ENCODE measurements at places on chromosomes 1 and 21. TPM values are rescaled to one million over a fixed set of nuclear protein-coding genes. Genes with fewer than 3 reads are reported as not detected.

GRCh38 chr1:217190359-217190758 is 440.5 kb downstream of the GPATCH2 start:
- no peak for DNase-seq
- H3K4me1 ChIP-seq: no peaks in the 10 kb centered on the region
- H3K27me3 ChIP-seq: no peaks in the 10 kb centered on the region
- no peaks in the 10 kb centered on the region for H3K36me3 ChIP-seq

DNA sequence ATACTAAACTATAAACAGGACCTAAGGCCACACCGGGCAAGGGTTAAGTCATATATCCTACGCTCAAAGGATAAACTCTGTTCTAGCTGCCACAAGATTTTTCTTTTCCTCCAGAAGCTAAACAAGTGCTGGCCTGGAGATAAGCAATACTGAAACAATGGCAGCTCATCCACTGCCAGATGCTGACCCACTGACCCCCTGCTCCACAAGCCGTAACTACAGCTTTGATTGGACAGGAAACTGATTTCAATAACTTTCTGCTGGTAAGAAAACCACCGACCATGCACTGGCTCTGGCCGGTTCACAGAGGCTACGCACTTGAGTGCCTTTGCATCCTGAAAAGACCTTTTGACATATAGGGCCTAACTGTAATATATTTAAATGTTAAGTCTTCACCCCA is 51.3 kb upstream of the PLA2G2C start:
- peaks cover 4% of the 10 kb centered on the region for H3K4me1 ChIP-seq
- no peaks in the 10 kb centered on the region for H3K36me3 ChIP-seq
- no peaks in the 10 kb centered on the region for H3K27me3 ChIP-seq
- no peak for DNase-seq
- H3K27ac ChIP-seq: no peak overlapping the region
- H3K4me3 ChIP-seq: no peak overlapping the region

DNA sequence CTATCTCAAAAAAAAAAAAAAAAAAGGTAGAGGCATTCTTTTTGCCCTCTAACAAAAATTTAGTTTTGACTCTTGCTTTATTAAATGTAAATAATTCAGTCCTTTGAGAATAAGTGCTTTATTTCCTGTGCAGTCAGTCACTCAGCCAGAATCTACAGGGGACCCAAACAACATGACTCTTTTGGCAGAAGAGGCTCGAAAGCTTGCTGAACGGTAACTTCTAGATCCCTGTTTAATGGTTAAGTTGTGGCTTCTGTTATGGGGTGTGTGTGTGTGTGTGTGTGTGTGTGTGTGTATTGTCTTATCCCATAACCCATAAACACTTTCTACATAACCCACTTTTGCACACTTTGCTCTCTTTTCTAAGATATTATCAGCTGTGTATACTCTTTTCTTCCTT is 54.9 kb upstream of the LAMC2 start:
- H3K27ac ChIP-seq: no peak overlapping the region
- H3K4me1 ChIP-seq: no peaks in the 10 kb centered on the region
- H3K36me3 ChIP-seq: peaks cover 3% of the 10 kb centered on the region
- no peaks in the 10 kb centered on the region for H3K27me3 ChIP-seq
- H3K4me3 ChIP-seq: no peak overlapping the region
- no peak for DNase-seq

GRCh38 chr1:24266398-24266941 is 52.7 kb upstream of the GRHL3 start:
- no peak overlapping the region for H3K27ac ChIP-seq
- no peaks in the 10 kb centered on the region for H3K36me3 ChIP-seq
- DNase-seq: no peak
- H3K27me3 ChIP-seq: no peaks in the 10 kb centered on the region
- no peak overlapping the region for H3K4me3 ChIP-seq
- no peaks in the 10 kb centered on the region for H3K4me1 ChIP-seq

DNA sequence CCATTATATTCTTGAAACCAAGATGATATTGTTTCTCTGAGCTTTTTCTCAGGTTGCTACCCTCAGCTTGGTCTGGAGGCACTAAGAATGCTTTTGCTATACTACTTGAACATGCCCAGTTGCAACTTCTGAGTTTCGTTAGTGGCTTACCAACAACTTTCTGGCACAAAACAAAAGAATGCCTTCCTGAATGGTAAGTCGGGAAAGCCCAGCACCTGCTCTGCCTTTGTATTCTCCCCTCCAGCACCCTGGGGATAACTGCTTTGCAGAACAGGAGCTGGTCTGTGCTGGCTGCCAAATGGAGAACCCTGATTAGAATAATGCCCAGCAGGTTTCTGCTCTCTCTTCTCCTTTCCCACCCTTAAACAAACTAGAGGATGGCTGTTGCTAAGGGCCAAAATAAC is 149.3 kb downstream of the TGFB2 start:
- H3K4me1 ChIP-seq: no peaks in the 10 kb centered on the region
- peak; percentile 38 for DNase-seq
- no peaks in the 10 kb centered on the region for H3K27me3 ChIP-seq
- H3K4me3 ChIP-seq: no peak overlapping the region
- H3K27ac ChIP-seq: peak overlapping the region; percentile 19

DNA sequence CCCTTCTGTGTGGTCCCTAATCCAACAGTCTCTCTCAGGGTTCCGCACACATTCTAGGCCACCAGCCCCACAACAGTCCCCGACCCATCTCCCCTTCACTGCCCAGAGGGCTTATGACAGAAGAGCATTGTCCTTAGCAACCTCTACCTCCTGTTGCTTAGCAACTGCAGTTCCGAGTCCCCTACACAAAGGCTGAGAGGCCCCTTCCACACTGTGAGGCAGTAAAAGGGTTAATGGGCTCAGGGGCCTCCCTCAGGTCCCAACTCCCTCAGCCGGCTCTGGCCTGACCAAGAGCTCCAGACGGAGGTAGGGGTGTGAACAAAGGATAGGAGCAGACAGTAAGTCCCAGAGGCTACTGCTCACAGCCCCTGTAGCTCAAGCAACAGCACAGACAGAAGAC is 4.3 kb downstream of the IGSF9 start:
- H3K4me3 ChIP-seq: no peak overlapping the region
- DNase-seq: no peak
- H3K4me1 ChIP-seq: no peaks in the 10 kb centered on the region
- H3K27me3 ChIP-seq: no peaks in the 10 kb centered on the region

- peak overlapping the region; percentile 63 for H3K4me3 ChIP-seq
- peak overlapping the region; percentile 81 for H3K27ac ChIP-seq
- H3K4me1 ChIP-seq: peaks cover 5% of the 10 kb centered on the region
- DNase-seq: no peak
- peaks cover 4% of the 10 kb centered on the region for H3K27me3 ChIP-seq
Observed at GRCh38 chr1:156675210-156676113, 1.7 kb downstream of the NES start.

- H3K4me3 ChIP-seq: no peak overlapping the region
- H3K4me1 ChIP-seq: peaks cover 4% of the 10 kb centered on the region
- no peak for DNase-seq
Observed at GRCh38 chr21:45319461-45320211, 31.9 kb upstream of the POFUT2 start.

DNA sequence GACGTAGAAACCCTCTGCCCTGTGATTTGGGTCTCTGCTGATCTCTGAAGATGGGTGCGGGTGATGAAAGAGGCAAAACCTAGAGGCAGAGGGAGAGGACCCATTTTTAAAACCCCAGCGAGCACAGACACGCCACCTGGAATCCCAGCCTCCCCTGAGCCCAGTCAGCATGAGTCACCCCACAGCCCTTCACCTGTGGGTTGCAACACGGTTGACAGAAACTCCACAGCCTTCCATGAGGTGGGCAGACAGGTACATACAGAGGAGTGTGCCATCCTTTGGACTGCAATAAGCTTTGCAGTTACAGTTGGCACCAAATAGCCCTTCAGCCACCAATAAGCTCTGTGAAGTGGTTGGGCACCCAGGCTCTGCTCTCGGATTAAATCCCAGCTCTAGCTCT is 2.1 kb upstream of the GRHL3 start:
- H3K27ac ChIP-seq: peak overlapping the region; percentile 45
- no peaks in the 10 kb centered on the region for H3K36me3 ChIP-seq
- no peak overlapping the region for H3K4me3 ChIP-seq
- H3K4me1 ChIP-seq: peaks cover 10% of the 10 kb centered on the region

GRCh38 chr1:201038186-201038876 is 14.8 kb upstream of the KIF21B start:
- peaks cover 5% of the 10 kb centered on the region for H3K27me3 ChIP-seq
- H3K36me3 ChIP-seq: no peaks in the 10 kb centered on the region
- H3K4me1 ChIP-seq: no peaks in the 10 kb centered on the region
- H3K4me3 ChIP-seq: no peak overlapping the region
- H3K27ac ChIP-seq: no peak overlapping the region

DNA sequence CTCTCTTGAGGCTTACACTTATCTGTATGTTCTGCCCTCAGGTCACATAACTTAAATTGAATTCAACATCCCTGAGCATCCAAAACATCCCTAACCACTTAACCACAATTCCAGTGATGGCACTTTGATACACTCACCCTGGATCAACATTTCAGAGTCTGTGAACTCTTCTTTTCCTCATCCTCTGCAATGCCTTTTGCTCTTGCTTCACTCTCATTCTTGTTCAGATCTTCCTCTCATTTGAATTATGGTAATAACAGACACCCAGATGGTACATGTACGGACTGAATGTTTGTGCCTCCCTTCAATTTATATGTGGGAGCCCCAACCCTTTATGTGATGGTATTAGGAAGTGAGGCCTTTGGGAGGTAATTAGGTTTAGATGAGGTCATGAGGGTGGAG is 33.4 kb downstream of the PTGER3 start:
- H3K27ac ChIP-seq: no peak overlapping the region
- H3K4me1 ChIP-seq: no peaks in the 10 kb centered on the region
- no peak overlapping the region for H3K4me3 ChIP-seq
- DNase-seq: no peak
- H3K36me3 ChIP-seq: no peaks in the 10 kb centered on the region
- H3K27me3 ChIP-seq: no peaks in the 10 kb centered on the region

DNA sequence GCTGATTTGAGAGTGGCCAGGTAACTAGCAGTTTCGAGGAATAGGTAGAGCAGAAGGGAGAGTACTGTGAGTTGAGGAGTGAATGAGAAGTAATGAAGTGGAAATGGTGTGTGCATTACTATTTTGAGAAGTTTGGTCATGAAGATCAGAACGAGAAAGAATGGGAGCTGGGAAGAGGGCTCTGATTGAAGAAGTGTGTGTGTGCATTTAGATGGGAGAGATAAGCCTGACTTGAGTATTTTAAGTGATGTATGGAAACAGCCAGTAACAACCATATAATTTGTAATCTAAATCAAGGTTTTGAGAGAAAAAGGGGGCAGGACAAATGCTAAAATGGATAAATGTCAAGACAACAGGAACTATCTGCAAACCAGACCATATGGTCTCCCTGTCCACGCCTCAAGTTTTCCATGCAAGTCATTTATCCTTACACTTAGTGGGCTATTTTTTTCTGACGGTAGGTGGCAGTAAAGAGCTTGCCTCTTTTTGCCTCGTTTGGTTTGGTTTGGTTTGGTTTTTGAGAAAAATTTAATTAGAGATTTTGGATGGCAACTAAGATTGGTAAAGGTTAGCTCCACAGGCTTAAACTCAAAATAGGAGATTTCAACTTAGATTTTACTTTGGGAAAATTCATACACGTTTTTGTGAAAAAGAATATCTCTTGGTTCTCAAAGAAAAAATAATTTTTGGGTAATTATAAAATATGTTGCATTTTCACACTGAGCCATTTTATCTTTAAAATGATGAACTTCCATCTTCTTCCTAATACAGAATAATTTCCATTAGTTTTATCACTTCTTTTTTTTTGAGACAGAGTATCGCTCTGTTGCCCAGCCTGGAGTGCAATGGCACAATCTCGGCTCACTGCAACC is 9.5 kb upstream of the B3GALNT2 start:
- H3K4me3 ChIP-seq: no peak overlapping the region
- H3K4me1 ChIP-seq: no peaks in the 10 kb centered on the region
- no peaks in the 10 kb centered on the region for H3K36me3 ChIP-seq
- no peak overlapping the region for H3K27ac ChIP-seq
- H3K27me3 ChIP-seq: no peaks in the 10 kb centered on the region

DNA sequence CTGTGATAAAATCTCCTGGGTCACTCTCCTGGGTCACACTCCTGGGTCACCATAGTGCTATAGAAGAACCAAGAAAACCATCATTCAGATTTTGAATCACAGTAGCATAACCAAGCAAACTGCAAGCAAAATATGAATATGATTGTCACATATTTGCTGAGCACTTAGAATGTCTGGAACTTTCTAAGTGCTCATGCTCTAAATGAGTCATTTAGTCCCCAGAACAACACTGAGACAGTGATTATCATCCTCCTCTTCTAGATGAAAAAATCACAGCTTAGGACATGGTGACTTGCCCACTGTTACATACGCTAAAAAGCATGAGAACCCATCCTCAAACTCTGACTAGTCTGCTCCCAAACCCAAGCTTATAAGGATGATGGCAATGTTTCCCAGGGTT is 39.5 kb upstream of the DDAH1 start:
- H3K36me3 ChIP-seq: no peaks in the 10 kb centered on the region
- no peak for DNase-seq
- H3K4me1 ChIP-seq: no peaks in the 10 kb centered on the region

GRCh38 chr1:33633019-33633801 is 160.8 kb downstream of the ZSCAN20 start:
- DNase-seq: peak; percentile 91
- no peaks in the 10 kb centered on the region for H3K36me3 ChIP-seq

GRCh38 chr1:203592156-203592555 is 34.5 kb upstream of the ATP2B4 start:
- H3K27me3 ChIP-seq: no peaks in the 10 kb centered on the region
- H3K36me3 ChIP-seq: no peaks in the 10 kb centered on the region
- no peak overlapping the region for H3K4me3 ChIP-seq
- H3K27ac ChIP-seq: no peak overlapping the region

PRDM2 gene
- total RNA-seq: 47.2 TPM

TNFRSF14 gene
- total RNA-seq: 55.8 TPM

PTCH2 gene
- total RNA-seq: 1.3 TPM

CHIA gene
- not detected for total RNA-seq

HUNK gene
- 1.3 TPM for total RNA-seq

LUZP1 gene
- 24.6 TPM for total RNA-seq

AMY1C gene
- not detected for total RNA-seq

RCSD1 gene
- 11.5 TPM for total RNA-seq

SLC22A15 gene
- 5.6 TPM for total RNA-seq

GRHL3 gene
- 0.98 TPM for total RNA-seq

FAM110D gene
- total RNA-seq: 9.1 TPM

TFF3 gene
- 11.4 TPM for total RNA-seq

AIM2 gene
- total RNA-seq: 0.32 TPM

SHISAL2A gene
- total RNA-seq: not detected

PIGK gene
- 18.9 TPM for total RNA-seq

All from breast epithelium (tissue), 4 donors.